Naive B cell (primary cell): ENCODE measurements at places on chromosomes 12 and 14.

DNA sequence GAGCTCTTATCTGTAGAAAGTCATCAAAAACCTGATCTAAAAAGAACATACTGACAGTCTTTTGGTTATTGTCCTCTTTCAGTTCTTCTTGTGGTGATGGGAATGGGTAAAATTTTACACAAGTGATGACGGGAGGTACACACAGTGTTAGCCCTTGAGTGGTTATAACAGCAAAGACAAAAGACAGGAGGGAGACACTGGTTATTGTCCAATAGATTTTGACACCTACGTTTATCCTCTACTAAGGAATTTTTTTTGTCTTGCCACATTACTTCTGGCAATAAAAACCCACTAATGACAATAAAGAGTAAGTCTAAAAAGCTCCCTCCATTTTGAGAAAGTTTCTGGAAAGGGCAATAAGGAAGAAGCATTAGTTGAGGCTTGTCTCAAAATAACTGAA lies 47.7 kb upstream of the CMAS start:
- no peak for DNase-seq

GRCh38 chr12:89073027-89073398 lies 279.3 kb downstream of the DUSP6 start:
- no peak for DNase-seq

- peak; percentile 19 for DNase-seq
Measured at GRCh38 chr12:57844709-57845477, 1.6 kb downstream of the CTDSP2 start.

DNA sequence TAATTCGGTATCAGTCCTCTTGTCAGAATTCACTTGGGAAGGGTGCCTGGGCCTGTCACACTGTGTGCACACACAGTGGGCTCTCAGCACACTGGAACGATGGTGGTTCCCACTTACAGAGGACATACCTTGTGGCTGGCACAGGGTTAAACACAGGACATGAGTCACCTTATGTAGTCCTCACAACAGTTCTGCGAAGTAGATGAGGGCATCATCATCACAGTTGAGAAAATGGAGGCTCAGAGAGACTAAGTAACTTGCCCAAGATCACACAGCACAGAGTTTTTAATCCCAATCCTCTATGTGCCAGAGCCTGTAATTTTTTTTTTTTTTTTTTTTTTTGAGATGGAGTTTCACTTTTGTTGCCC lies 90.7 kb downstream of the NINJ2 start:
- DNase-seq: no peak

DNA sequence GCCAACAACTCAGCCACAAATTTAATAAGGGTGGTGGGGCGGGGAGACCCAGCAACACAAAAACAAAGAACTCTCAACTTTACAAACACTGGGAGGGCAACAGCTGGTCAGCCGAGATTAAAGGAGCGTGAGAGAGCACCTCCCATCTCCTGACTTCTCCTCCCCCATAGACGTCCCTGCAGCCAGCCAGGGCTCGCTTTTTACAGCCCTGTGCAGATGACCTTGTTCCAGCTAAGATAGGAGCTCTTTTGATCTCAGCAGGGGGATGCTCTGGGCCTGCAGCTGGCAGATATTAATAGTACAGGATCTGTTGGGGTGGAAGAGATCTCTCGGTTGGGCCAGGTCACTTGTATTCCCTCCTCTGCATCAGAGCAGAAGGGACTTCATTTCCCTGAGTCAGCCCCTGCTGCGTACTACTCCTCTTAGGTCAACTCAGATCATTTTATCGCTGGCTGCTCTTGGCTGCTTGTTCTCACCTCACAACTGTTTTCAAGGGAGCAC lies 475.8 kb downstream of the RAD51B start:
- no peak for DNase-seq

- DNase-seq: peak; percentile 24
Measured at GRCh38 chr12:109999983-110000505, 814 bp downstream of the ANKRD13A start.

DNA sequence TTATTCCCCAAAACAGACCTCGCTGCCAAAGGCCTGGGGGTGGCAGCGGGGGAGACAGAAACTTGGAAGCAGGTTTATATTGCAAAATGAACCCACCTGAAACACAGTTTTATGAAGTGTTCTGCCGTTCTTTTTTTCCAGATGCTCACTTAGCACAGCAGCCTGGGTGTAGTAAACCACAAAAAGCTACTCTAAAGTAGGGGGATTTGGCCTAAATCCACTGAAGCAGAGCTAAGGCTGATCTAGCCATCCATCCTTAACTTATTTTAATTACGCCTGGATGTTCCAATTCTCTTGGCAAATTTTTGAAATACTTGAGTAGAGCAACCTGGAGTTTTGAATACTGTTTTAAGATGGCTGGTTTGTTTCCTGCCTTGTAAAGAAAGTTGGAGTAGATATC lies 121.2 kb downstream of the GPR135 start:
- no peak for DNase-seq

DNA sequence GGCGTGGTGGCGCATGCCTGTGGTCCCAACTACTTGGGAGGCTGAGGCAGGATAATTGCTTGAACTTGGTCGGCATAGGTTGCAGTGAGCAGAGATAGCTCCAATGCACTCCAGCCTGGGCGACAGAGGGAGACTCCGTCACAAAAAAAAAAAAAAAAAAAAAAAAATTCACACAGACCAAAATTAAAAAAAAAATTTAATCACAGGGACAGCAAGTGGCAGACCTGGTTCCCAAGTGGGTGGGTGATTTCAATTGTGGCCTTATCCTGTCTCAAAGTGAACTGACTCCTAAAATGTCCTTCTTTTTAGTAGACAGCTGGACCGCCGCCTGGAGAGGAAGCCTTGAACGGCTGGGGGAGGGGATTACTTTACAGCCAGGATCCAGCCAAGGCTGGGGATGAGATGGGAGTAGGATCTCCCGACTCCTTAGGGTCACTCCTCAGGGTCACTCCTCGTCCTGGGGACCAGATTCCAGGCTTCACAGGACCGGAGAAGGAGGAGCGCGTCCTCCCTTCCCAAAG lies 1.5 kb upstream of the KCNH3 start:
- no peak for DNase-seq

- no peak for DNase-seq
Measured at GRCh38 chr14:21032326-21033132, 2.1 kb downstream of the RNASE13 start.

GRCh38 chr14:86055512-86056075 lies 525.6 kb downstream of the FLRT2 start:
- no peak for DNase-seq

DNA sequence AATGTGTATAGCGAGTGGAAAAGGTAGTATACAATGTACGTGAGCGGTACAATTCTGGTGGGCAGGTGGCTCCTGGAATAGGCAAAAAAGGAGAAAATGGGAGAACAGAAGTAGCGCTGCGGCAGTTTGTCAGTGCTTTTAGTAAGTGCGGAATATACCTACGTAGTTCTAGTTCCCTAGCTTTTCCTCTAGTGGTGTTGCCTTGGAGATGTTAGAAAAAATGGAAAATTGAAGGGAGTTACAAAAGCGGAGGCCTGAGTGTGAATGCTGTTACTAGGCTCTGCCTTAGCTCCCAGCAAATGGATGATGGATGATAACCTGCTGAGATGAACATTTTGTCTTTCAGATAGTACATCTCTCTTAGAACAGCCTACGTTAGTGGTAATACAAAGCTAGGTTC lies 1.1 kb downstream of the TTC8 start:
- DNase-seq: no peak

DNA sequence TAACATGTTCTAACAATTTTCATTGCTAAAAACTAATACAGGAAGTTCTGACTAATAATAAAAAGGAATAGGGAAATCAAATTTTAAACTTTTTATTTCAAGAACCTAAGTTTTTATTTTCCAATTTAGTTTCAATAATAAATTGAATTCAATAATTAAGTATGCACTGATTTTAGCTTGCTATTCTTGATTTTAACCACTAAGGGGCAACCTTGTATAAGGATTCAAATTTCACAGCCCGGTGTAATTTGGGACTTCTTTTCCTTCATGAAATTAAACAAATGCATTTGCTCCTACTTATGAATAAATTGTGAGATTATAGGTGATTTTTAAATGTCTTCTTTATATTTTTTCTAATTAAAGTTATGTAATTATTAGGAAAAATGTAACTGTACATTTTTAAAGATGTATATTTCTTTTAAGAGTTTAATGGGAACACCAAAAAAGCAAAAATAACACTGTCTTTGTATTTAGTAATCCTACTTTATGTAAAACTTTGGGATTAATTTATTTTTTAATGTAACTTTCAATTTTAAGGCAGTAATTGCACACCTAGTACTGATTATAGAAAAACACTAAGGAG lies 241.4 kb upstream of the PDZRN4 start:
- DNase-seq: peak; percentile 18

- DNase-seq: no peak
Measured at GRCh38 chr12:87923361-87923760, 105.8 kb downstream of the C12orf50 start.

GRCh38 chr12:50745861-50746260 lies 18.0 kb upstream of the ATF1 start:
- DNase-seq: no peak

GRCh38 chr12:93127582-93128331 lies 198.7 kb upstream of the EEA1 start:
- no peak for DNase-seq

- DNase-seq: no peak
Measured at GRCh38 chr14:61559641-61560201, 135.6 kb upstream of the HIF1A start.
